Astrocyte (in vitro differentiated cells and primary cell): ENCODE measurements at places on chromosomes 11 and 22.

- DNase-seq = no peak
These were observed 883 bp upstream of the VPREB3 start for GRCh38 chr22:23754980-23755636.

DNA sequence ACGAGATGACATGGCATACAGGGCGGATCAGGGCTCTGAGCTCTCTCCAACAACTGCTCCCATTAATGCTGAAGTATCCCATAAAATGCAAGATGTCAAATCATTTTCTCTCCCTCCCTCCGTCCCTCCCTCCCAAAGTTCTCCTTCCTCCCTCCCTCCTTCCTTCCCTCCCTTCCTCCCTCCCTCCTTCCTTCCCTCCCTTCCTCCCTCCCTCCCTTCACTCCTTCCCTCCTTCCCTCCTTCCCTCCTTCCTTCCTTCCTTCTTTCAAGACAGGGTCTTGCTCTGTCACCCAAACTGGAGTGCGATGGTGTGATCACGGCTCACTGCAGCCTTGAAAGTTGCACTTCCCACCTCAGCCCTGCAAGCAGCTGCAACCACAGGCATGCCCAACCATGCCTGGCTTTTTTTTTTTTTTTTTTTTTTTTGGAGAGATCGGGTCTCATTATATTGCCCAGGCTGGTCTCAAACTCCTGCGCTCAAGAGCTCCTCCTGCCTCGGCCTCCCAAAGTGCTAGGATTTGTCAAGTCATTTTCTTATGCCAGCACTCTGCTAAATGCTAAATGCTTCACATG, 38.2 kb downstream of the TXN2 start:
- peak; percentile 66 for DNase-seq

DNA sequence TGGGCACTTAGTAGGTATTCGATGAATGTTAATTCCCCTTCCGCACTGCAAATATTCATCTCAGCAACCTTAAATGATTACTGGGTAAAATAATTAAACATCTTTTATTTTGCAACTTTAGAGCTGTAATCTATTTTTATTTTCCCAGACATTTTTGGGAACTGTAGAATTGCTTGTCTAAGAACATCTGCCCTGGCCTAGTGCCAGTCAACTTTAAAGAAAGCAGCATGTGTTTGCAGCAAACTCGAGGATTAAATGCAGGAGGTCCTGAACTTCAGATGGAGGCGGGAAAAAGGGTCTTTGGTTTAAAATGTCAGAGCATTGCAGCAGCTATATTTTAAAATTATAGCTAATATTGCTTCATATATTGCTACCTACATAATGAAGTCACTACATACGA, 190.0 kb downstream of the PGR start:
- DNase-seq = no peak

- no peak for DNase-seq
These were observed 1.5 kb downstream of the MAFF start for GRCh38 chr22:38203090-38203810.

DNA sequence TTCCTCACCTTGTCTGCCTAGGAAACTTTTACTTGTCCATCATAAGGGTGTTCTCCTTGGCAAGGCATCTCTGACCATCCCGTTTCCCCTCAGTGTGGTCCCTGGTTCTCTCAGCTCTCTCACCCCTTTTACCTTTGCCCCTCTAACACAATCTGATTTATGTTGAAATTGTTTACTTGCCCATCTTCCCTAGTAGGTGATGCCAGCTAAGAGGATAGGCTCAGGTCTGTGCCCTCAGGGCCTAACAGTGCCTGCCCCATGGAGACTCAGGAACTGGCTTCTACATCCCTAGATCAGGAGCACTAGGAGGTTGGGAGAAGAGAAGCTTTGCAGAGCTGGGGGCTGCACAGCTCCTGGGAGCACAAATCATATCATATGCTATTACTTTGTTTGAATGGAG, 21.1 kb upstream of the ALG8 start:
- DNase-seq = no peak

- DNase-seq = no peak
These were observed 228.9 kb downstream of the GUCY1A2 start for GRCh38 chr11:106789406-106789805.

DNA sequence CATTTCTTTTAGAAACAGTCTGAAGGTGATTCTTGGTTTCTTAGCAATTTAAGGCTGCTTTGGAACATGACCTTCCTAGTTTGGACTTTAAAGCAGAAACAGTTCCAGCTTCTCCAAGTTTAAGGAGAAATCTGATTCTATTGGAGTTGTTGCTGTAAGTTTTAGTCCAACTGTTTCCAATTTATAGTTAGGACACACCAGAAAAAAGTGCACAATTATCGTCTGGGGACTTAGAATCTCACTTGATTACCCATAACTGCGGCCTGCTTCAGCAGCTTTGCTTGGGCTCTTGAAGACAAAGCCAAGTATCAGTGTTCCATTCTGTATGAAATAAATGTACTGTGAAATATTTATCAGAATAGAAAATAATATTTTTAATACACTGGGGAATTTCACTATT, 246.6 kb downstream of the TMEM135 start:
- DNase-seq = no peak

DNA sequence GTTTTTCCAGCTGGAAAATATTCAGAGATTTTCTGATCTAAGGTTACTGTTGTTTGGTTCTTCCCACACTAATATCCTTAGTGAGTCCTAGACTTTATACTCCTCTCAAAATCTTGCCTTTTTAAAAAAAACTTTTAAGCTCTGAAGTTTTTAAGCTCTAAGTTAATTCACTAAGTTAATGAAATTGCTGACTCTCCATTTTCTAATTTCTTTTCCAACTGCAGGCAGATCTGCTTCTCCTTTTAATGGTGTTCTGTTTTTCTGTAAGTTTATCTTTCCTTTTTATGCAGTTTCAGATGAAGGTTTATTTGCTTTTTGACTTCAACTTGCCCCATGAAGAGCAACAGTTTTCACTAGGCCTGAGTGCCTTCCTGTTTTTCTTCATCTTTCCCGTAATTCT, 125.8 kb upstream of the ARHGAP42 start:
- DNase-seq = no peak

GRCh38 chr11:108496643-108497256, 1.4 kb downstream of the POGLUT3 start:
- DNase-seq = peak; percentile 43

DNA sequence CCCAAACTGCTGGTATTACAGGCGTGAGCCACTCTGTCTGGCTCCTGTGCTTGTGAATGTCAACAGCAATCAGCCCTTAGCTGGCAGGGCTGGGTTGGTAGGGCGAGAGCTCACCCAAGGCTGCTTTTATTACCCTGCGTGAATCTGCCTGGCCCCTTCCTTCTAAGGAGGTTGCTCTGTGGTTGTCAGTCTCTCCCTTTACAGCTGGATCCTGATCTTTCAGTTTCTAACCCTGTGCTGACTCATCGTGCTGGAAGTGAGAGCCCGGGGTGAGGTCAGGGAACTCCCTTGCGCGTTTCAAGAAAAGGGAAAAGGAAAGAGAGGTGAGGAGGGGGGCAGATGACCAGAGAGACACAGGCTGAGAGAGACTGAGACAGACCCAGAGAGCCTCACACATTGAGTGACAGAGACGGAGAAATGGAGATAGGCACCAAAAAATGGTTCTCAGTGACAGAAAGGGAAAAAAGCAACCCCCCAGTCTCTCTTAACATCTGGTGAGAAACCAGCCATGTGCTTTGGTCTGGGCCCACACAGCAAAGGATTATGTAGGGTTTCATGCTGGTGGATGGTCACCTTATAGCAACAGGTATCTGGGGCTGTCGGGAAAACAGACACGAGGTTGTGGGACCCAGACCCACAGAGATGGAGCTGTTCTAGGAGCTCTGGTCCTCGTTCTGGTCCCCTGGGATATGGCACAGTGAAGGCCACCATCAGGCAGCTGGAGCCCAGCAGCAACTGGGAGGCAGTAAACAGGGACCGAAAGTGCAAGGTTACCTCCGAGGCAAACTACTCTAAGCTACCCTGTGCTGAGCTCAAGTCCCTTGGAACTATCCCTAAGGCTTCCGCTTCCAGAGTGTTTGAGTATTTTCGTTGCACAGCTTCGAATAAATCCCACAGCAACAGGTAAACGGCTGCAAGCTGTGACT, 2.5 kb downstream of the TCN2 start:
- peak; percentile 72 for DNase-seq

- no peak for DNase-seq
These were observed 34.1 kb upstream of the IL18BP start for GRCh38 chr11:71964641-71965040.

GRCh38 chr11:44516688-44517507, 48.6 kb upstream of the CD82 start:
- no peak for DNase-seq

- peak; percentile 17 for DNase-seq
These were observed 72.0 kb upstream of the NARS2 start for GRCh38 chr11:78646564-78647185.

DNA sequence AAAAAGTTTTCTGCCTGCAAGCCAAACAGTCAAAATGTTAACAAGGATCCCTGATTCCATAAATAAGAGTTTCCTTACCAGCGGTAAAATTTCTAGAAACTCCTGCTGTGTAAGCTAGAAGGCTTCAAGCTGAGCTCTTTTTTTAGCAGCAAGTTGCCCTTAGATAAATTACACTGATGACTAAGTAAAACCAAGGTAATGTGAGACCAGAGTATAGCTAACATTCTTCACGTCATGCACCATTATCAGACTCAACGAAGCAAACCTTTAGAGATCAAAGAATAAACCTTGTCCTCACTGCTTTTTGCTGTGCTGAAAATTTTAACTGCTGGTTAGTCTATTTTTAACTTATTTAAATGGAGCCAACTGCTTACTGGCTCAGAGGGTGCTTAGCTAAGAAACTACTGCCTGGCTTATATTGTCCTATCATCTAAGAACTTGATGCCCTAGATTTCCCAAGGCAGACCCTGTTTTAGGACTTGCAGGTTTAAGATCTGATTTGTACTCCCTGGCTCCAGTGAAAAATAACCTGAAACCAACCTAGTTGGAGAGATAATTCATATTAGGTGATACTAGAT, 900.7 kb downstream of the JRKL start:
- peak; percentile 6 for DNase-seq

GRCh38 chr11:87127101-87127500, 89.4 kb downstream of the TMEM135 start:
- DNase-seq = no peak

DNA sequence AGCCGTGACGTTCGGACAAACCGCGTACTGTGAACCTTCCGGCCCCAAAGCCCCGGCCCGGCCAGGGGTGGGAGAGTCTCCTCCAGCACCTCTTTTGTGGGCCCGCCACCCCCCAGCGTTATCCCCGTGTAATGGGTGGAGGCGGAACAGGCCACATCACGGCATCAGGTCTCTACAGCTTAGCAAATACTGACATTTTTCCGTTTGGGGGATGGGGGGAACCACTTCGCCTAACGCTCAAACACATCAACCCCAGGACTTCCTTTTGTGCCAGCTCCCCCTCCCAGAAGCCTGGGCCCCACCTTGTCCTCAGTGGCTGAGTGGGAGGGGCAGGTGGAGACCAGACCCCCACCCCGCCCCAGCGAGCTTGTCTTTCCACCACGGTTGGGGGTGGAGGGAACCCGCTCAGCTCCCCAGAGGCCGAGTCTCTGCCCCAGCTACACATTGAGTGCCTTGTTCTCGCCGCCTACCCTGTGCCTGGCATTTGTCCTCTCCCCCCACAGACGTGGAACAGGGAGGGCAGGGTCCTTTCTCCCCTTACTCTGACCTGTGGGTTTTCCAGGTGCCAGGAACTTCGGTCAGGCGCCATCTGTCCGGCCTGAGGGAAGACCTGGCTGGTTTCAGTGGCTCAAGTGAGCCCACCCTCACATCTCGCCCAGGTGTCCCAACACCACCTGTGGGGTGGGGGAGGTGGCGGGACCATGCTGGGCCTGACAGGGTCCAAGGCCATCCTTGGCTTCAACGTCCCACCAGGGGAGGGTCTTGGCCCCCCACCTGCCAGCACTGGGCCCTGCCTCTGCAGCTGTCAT, 29.6 kb downstream of the SBF1 start:
- no peak for DNase-seq

- DNase-seq = no peak
These were observed 3.3 kb downstream of the OSBP2 start for GRCh38 chr22:30697975-30698374.

GRCh38 chr11:60866911-60867870, at the start of gene ZP1:
Gene ZP1, plus strand, starts transcription at chr11:60867542. Its CDS starts 20 bp downstream, at chr11:60867562.
- no peak for DNase-seq

DNA sequence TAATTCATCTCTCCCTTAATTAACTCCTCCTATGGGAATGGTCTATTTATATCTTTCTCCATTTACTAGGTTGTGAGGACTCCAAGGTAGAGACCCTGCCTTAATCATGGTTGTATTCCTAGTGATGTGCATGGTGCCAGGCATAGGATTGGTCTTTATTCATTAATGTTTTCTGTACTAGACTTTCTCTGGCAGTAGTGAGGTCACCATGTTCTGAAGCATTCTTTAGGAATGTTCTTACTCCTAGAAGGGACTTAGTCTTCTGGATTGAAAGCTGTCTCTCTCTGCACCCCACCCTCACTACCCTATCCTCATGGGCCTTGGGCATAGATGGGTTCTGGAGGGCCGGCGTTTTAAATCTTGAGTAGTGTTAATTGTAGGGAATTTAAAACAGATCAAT, 10.6 kb upstream of the INSC start:
- no peak for DNase-seq

DNA sequence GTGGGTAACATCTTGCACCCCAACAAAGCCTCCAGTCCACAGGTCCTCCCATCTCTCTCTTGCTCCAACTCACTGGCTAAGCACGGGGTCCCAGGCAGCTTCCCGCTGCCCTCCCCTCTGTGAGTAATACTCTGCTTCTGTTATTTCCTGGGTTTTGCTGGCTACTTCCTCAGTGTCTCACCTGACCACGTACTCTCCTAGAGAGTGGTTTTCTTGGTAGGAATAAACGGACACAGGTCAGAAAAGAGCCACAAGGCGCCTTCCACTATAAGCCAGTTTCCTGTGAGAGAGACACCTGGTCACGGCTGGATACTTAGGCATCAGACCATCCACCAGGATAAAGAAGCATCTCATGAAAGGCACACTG, 36.0 kb downstream of the ARRB1 start:
- DNase-seq = no peak

- DNase-seq = no peak
These were observed 13.8 kb downstream of the CABP7 start for GRCh38 chr22:29733362-29734201.

GRCh38 chr11:43933608-43934551, 8.6 kb upstream of the C11orf96 start:
- no peak for DNase-seq

DNA sequence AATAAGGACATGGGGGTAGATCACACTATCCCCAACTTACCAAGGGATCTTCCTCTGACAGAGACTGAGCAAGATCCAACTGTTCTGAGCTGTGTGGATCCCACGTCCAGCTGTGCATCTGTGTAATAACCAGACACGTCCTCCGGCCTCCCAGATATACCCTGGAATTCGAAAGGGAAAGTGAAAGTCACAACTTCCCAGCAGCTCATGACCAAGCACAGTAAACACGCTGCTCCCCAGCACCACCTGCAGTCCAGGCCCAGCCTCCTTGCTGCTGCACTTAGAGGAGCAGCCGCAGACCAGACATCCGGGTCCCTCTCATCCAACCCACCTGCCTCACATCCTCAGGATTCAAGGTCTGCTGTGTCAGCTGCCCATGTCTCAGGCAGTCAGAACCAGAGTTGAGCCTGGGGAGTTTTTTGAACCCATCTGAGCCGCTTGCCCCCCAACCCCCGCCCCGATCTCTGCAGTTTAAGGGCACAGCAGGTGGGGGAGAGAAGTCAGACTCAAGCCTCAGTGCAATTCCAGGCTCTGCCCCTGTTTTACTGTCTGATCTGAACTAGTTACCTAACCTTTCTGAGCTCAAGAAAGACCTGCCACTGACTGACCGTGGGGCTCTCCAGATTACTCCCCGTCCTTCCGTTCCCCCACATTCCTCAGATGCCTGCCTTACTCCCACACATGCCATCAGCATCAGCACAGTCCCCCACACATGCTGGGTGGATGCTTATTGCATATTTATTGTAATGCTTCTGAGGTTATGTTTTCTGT, at the start of gene APOL2:
TSS of gene APOL2 (minus strand) at position 127 of the 771 bp plus-strand sequence. CDS start 6,365 bp downstream, outside the sequence.
- peak; percentile 87 for DNase-seq
